Eye (tissue), 1 donor: ENCODE measurements at places on chromosomes 13 and 19.

GRCh38 chr19:50280074-50280473 lies 49.1 kb downstream of the KCNC3 start:
- no peak for DNase-seq

- DNase-seq = peak; percentile 95
Observed at GRCh38 chr19:45444318-45445041, 20.8 kb upstream of the ERCC1 start.

DNA sequence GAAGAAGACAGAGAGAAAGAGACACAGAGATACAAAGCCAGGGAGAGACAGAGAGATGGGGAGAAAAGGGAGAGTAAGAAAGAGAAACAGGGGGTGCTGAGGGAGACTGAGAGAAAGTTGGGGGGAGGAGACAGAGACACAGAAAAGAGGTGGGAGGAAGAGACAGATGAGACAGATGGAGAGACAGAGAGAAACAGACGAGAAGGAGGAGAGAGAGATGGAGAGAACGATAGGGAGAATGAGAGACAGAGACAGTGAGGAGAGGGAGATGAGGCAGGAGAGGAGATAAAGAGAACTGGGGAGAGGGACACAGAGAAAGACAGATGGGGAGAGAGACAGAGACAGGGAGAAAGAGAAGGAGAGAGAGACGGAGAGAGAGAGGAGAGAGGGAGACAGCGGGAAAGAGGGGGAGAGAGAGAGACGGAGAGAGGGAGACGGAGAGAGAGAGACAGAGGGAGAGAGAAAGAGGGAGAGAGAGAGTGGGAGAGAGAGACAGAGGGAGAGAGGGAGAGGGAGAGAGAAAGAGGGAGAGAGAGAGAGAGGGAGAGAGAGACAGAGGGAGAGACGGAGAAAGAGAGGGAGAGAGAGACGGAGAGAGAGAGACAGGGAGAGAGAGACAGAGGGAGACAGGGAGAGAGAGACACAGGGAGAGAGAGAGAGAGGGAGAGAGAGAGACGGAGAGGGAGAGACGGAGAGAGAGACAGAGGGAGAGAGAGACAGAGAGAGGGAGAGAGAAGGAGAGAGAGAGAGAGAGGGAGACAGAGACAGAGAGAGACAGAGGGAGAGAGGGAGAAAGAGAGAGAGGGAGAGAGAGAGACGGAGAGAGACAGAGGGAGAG lies 12.6 kb downstream of the JOSD2 start:
- DNase-seq = no peak

DNA sequence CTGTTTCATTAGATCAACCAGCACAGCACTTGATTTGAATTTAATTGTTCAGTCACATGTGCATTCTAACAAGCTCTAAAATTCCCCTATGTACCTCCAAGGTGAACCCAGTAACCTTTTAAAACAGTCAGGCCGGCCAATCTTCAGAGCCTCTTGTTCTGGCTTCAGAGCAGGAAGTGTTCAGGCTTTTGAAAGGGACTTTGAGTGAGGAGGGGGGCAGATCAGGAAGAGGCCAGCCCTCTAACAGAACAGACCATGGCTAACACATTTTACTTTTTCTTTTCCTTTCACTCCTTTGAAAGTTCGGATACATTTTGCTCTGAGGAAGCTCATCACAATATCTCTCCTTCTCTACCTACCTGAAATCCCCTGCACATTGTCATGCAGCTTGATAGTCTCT lies 390.3 kb downstream of the TBC1D4 start:
- peak; percentile 23 for DNase-seq

- DNase-seq = no peak
Observed at GRCh38 chr13:87887459-87888123, 216.4 kb downstream of the SLITRK5 start.

DNA sequence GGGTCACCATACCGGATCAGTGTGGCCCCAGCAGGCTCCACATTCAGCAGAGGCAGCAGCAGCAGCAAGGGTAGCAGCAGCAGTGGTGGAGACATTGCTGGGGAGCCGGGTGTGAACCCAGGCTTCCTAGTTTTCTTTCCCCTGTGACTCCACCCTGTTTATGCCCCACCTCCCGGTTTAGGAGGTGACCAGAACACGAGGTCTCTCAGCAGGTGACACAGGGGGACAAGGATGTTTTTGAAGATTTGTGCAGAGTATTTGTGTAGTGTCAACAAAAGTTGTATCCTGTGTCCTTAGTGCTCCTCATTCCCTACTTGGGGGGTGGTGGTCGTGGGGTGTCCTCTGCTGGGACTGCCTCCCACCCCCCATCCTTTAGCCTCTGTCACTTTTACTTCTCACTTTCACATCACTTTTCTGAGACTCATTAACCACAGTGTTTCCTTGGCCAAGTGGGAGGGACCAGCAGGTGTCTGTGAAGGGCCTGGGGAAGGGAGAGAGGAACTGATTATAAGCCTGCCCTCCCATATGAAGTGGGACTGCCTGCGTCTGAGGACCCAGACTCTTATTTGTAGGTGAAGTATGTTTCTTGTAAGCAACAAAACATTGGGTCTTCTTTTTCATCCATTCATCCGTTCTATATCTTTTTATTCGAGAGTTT lies 15.6 kb upstream of the KCNC3 start:
- no peak for DNase-seq

DNA sequence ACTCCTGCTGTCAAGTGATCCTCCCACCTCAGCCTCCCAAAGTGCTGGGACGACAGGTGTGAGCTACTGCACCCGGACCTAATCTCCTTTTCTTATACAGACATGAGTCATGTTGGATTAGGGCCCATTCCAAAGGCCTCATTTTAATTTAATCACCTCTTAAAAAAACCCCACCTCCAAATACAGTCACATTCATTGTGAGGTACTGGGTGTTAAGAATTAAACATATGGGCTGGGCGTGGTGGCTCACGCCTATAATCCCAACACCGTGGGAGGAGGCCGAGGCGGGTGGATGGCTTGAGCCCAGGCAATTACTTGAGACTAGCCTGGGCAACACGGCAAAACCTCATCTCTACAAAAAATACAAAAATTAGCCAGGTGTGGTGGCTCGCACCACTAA lies 46.6 kb downstream of the PIN1 start:
- DNase-seq = no peak

DNA sequence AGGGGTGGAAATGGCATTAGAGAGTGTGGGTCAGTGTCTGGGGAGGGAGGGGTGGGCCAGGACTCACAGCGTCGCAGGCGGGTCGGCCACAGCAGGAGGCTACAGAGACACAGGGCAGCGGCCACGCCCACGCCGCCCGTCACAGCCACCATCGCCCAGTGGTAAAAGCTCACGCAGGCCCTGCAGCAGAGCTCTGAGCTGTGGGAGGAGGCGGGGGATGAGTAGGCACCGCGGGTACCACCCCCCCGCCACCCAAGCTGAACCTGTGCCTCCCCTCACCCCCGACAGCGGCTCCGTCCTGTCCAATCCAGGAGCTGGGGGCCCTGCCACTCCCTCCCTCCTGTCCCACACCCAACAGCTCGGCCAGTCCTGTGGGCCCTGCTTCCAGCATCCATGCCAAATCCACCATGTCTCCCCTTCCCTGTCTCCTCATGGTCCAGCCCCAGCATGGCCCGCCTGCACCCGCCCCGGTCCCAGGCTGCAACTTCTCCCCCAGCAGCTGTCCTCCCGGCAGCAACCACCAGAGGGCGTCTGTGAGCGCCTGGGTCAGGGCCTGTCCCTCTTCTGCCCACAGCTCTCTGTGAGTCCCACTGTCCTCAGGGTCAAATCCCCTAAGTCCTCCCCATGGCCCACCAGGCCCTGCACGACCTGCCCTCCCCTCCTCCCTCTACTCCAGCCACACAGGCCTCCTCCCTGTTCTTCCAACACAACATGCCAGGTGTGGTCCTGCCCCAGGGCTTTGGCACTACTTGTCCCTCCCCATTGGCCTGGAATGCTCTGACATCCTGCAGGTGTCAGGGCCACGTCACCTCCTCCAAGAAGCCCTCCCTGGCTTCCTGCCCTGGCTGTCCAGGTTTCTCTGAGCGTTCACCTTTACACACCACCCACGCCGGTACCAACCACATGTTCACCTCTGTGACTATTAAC lies 6.0 kb downstream of the TEKTIP1 start:
- DNase-seq = peak; percentile 64

- DNase-seq = peak; percentile 70
Observed at GRCh38 chr19:46753420-46754155, 7.3 kb upstream of the STRN4 start.

DNA sequence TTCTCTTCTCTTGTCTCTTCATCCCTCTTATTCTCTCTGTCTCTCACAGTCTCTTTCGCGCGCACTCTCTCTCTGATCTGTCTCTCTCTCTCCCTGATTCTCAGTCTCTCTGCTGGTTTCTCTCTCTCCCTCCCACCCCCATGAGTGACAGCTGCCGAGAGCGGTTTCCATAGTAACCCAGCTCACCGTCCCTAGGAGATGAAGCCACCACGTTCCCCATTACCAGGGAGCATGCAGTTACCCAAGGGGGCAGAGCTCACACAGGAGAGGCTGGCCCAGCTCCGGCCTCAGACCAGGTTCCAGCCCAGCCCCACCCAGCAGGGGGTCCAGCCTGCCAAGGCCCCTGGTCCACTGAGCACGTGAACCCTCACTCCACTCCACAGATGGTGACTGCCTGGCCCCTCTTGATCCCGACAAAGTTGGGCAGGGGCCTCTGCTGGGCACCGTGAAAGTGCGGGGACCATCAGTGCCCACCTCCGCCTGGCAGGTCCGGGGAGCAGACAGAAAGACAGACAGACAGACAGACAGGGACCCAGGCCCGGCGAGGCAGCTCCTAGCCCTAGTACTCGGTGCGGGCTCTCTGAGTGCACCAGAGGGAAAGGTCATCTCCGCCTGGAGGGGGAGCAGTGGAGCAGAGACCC lies 50.6 kb downstream of the CELF5 start:
- peak; percentile 79 for DNase-seq

- no peak for DNase-seq
Observed at GRCh38 chr13:43799191-43799590, 12.4 kb upstream of the ENOX1 start.

- DNase-seq = peak; percentile 89
Observed at GRCh38 chr13:25114220-25114619, 18.3 kb downstream of the PABPC3 start.

DNA sequence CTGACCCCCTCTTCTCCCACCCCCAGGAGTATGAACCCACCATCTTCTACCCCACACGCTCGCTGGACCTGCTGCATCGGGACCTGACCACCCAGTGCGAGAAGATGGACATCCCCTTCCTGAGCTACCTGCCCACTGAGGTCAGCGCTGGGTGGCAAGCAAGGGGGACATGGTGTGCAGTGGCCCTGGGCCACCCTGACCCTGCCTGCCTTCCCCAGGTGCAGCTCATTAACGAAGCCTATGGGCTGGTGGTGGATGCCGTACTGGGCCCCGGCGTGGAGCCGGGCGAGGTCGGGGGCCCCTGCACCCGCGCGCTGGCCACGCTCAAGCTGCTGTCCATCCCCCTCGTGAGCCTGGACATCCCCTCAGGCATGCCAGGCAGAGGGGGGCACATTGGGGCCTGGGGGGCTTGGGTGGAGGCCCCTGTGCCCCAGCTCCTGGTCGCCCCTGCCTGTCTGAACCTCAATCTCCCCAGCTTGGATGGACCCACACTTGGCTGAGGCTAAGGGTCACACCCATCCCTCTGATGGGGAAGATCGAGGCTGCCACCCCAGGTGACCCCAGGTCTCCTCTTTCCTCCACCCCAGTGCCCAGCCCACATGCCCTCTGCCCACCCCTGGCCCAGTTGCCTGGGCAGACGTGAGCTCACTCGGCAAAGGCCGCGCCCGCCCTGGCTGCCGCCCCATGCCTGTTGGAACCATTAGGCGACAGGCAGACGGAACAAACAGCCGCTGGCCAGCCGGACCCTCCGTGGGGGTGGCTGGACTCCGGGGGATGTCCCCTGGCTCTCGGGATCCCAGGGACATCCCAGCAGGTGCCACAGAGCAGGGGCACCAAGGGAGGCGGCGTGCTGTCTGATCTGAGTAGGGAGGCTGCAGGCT lies 2.5 kb upstream of the CILP2 start:
- no peak for DNase-seq

GRCh38 chr13:87311165-87311564 lies 360.0 kb upstream of the SLITRK5 start:
- no peak for DNase-seq

- DNase-seq = peak; percentile 52
Observed at GRCh38 chr13:64471916-64472315, 2758.2 kb downstream of the PCDH9 start.

GRCh38 chr13:112545856-112546255 lies 42.1 kb downstream of the TUBGCP3 start:
- DNase-seq = no peak

DNA sequence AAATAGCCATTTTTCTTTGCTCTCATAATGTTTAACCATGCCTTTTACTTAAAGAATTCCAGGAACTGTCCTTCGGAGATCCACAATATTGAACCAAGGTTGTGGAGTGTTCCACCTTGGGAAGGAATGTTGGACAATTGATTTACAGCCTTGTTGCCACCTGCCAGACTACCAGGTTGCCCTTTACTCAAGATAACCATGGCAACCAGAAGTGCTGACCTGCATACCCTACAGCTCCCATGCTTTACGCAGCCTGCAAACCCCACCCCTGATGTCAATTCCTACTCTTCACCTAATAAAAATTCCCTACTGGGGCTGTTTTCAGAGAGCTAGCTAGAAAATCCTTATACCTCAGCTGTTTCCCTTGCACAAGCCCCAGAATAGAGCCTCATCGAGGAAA lies 151.0 kb upstream of the RXFP2 start:
- no peak for DNase-seq

DNA sequence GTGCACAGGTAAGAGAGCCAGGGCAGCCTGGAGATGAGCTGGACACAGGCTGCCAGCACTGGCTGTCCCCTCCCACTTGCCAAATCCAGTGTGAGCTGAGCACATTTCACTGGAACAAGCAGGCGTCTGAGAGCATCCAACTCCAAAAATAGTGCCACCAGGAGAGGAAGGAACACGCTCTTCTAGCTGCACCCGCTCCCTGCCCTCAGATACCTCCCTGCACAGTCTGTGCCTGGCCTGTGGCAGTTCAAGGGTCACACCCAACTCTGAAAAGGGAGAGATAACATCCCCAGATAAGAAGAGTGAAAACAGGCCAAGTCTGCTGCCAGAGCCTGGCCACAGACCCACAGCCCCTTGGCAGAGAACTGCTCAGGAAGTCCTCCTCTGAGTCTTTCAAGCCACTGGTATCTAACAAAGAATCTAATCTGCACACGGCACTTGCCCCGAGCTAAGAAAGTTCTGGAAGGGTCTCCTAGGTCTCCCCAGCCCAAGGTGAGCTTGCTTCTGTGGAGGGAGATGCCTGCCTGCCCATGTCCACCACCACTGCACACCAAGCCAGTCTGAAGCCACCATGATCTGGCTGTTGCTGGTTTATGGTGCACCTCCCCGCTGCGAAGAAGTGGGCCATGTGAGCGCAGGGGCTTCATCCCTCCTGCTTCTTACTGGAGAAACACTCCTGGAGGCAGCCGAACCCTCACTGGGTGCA lies 14.7 kb downstream of the ELL start:
- no peak for DNase-seq
